ENCODE measurements at places on chromosomes 3 and 15.

DNA sequence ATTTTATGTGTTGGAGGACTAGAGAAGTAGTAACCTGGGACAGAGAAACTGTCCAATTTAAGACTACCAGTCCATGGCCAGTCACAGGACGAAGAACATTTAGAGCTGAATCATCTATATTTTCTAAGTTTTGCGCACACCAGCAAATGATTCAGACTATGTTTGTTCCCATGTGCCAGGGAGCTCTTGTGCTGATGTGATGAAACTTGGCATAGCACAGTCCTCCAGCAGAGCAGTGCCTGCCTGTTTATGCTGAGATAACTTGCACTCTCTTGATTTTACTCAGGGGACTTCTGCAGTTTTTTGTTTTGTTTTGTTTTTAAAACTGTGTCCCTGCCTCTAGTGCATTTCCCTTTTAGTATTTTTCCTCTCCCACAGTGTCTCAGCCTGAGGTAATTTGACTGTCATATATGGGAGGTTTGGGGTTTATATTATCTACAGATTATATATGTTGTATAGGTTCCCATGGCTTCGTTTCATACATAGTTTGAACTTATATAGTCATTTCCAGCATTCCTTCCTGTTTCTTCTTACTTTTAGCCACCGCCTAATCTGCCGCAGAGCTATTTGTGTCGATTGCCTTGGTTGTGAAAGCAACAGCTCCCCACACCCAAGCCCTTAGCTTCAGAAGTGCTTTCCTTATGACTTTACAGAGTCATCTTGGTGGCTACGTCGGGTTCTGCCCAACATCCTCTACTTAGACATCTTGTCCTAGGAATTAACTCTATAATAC, 45.5 kb downstream of the PPM1L start:
- DNase-seq, result peak; percentile 20

GRCh38 chr3:153768561-153769469, 352.4 kb upstream of the ARHGEF26 start:
- peak; percentile 47 for DNase-seq

DNA sequence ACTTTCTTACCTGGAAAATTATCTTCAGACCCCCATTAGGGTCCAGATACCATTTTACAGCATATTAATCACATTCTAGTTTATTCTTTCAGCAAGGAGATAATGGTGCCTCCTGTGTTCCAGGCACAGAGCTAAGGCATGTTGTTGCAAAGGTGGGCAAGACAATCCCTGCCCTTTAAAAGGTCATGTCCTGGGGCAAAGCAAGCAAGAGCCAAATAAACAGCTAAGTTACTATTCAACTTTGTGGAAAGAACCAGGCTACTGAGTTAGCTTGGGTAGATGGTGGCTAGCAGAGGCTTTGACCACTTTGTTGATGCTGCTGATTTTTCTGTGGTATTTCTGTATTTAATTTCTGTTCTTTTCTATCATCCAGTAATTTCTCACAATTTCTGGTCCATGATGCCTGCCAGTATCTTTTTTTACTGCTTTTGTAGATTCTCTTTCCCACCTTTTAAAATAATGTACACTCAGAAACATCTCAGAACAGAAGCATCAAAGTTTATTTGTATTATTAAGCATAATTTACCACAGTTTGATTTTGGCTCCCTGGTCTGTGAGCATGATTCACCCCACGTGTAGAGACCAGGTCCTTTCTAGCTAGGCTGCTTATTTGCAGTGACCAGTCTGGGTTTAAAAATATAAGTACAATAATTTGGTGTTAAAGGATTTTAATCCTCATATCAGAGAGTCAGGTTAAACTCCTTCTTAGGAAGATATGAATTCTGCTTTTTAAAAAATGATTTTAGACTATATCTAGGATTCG, 71.5 kb downstream of the LRRC28 start:
- no peak for DNase-seq

DNA sequence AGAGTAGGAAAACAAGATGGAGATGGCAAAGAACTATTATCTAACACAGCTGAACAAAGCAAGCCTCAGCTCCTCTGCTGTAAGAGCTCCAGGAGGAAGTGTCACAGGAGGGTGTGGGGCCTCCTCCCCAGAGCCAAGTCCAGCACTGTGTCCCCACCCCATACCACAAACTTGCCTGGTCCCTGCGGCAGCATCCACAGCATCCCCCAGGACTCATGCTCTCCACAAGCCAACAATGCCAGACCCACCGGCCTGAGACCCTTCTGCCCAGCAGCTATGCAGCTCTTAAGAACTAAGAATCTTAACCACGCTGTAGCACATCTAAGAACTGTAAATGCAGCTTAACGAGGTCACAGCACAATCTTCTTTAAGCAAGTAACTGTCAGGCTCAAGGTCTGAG, 9.1 kb downstream of the RBM15B start:
- no peak for DNase-seq

GRCh38 chr3:81888914-81889557, 127.6 kb upstream of the GBE1 start:
- no peak for DNase-seq

DNA sequence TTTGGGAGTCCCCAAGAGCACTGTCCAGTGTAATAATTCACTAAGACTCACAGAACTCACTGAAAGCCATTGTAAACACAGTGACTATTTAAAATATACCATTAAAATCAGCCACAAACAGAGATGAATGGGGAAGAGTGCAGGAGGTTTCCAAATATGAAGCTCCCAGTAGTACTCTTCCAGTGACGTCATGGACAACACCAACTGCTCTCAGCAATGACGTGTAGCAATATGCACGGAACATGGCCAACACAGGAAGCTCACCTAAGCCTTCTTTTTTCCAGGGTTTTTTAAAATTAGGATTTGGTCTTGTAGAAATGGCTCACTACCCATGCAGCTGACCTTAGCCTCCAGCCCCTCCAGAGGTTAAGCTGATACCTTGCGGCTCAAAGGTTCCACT, 1224.1 kb upstream of the CADM2 start:
- no peak for DNase-seq

DNA sequence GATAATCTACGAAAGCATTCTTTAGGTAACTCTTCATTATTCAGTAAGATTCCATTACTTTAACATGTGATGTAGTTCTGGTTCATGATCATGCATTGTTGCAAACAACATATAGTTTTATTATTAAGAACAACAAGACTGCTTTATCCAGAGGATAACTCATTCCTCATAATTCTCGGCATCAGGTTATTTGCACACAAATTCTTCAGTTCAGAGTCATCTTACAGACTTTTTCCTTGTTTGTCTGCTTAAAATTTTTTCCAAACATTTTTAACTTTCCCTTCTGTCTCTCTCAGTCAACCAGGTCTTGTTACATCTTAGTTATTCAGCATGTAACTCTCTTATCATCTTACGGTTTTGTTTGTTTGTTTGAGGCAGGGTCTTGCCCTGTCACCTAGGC, 60.1 kb downstream of the VGLL3 start:
- DNase-seq, result no peak

GRCh38 chr3:134136604-134137003, 106.9 kb upstream of the SLCO2A1 start:
- DNase-seq, result no peak

DNA sequence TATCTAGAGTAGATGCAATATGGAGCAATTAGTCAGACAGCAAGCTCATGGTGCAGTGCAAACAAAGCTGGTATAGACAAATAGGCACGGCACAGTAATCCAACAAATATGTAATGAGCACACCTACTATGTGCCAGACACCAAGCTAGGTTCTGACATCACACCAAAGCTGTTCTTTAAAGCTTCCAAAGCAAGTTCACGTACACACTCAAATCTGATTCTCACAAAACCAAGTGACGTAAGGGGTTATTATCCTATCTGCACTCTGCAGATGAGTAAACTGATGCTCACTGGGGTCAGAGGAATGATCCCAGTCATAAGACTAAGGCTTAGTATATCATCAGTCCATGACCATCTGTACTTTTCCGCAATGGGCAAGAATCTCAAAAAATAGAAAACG, 27.8 kb upstream of the LIPC start:
- DNase-seq, result no peak

DNA sequence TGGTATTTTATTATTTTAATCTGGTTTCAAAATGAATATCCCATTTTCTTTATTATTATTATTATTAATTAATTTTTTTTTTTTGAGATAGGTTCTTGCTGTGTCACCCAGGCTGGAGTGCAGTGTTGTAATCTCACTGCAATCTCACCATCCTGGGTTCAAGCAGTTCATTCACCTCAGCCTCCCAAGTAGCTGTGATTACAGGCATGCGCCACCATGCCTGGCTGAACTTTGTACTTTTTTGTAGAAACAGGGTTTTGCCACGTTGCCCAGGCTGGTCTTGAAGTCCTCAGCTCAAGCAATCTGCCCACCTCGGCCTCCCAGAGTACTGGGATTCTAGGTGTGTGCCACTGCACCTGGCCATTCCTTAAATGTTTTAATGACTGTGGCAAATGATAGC, 28.6 kb downstream of the DAG1 start:
- DNase-seq, result no peak

GRCh38 chr3:147730284-147730683, 321.1 kb downstream of the ZIC1 start:
- DNase-seq, result no peak
